ENCODE measurements at places on chromosomes 7 and 10. TPM values are rescaled to one million over a fixed set of nuclear protein-coding genes. Genes with fewer than 3 reads are reported as not detected.

BCL7B gene
- 88.9 TPM for polyA plus RNA-seq

MYL10 gene
- polyA plus RNA-seq, result not detected

CPA2 gene
- polyA plus RNA-seq, result 1.1 TPM

POM121C gene
- polyA plus RNA-seq, result 36.5 TPM

PRKCQ gene
- 2.9 TPM for polyA plus RNA-seq

DNA sequence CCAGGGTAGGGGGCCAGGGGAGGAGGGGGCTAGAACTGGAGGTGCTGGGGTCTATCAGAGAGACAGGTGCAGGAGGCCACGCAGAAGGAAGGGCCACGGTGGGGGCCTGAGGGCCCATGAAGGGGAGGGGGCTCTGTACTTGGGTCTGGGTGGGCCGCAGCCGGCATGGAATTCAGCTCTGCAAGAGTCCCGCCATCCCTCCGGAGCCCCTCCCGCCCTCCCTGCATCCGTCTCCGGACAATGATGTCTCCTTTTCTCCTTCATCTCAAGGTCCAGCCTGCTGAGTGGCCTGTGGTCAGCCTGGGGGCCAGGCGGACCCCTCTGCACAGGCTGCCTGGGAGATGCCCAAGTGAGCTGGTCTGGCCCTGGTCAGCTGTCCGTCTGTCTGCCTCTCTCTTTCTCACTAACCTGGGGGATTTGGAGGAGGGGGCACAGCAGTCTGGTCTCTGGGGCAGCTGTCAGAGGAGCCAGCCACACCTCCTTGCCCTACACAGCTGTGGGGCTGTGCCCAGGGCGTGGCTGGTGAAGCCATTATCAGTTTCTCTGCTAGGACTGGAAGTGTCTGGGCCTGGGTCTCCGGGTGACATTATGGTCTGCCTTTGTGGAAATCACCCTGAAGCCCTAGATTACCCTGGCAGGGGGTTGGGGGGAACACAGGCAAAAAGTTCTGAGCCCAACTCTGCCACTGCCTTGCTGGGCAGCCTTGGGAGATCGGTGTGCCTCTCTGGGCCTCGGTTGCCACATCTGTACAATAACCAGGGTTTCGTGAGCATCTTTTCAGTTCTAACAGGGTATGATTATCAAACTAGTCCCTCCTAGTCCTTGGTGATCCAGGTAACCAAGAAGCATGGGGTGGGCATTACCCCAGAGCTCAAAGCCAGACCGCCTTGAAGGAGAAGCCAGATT, 19.0 kb upstream of the HSPB1 start:
- no peak for DNase-seq

GRCh38 chr10:78896159-78896928, 172.4 kb upstream of the ZMIZ1 start:
- DNase-seq, result no peak

- no peak for DNase-seq
Measured at GRCh38 chr7:132345543-132346129, 230.6 kb downstream of the PLXNA4 start.

DNA sequence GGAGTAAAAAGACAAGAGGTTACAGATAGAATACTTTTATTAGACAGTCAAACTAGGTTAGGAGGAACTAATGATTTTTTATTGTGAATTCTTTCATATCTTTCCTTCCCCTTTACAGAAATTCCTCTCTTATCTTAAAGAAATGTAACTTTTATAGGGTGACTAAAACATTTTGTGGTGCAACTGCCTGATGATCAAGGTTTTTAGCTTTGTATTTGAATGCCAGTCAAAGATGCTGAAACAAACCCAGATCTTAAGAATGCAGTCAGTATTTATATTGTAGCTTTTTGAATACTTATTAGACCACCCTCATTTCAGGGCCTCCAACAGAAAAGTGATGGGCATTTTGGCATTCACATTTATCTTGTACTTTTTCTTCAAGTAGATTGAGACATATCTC, 27.4 kb downstream of the TAX1BP1 start:
- no peak for DNase-seq

- no peak for DNase-seq
Measured at GRCh38 chr10:20457649-20458048, 439.5 kb downstream of the NEBL start.

DNA sequence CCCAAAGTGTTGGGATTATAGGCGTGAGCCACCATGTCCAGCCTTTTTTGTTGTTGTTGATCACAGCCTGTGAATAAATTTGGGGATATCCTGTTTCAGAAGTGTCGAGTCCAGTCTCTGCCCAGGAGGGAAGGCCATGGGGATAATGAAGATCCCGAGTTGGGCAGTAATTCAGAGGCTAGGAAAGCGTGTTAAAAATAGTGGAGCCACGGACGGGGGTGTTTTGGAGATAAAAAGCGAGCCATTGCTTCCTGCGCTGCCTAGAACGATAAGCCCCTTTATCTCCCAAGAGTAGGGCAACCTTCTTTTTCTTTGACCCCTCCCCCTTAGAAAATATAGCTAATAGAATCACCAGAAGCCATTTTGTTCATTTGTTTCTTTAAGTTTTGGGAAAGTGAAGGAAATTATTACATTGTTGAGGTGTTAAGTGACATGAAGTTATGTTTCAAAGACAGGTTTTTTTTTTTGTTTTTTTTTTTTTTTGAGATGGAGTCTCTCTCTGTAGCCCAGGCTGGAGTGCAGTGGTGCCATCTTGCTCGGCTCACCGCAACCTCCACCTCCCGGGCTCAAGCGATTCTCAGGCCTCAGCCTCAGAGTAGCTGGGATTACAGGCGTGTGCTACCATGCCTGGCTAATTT, 43.3 kb downstream of the IL15RA start:
- DNase-seq, result no peak

DNA sequence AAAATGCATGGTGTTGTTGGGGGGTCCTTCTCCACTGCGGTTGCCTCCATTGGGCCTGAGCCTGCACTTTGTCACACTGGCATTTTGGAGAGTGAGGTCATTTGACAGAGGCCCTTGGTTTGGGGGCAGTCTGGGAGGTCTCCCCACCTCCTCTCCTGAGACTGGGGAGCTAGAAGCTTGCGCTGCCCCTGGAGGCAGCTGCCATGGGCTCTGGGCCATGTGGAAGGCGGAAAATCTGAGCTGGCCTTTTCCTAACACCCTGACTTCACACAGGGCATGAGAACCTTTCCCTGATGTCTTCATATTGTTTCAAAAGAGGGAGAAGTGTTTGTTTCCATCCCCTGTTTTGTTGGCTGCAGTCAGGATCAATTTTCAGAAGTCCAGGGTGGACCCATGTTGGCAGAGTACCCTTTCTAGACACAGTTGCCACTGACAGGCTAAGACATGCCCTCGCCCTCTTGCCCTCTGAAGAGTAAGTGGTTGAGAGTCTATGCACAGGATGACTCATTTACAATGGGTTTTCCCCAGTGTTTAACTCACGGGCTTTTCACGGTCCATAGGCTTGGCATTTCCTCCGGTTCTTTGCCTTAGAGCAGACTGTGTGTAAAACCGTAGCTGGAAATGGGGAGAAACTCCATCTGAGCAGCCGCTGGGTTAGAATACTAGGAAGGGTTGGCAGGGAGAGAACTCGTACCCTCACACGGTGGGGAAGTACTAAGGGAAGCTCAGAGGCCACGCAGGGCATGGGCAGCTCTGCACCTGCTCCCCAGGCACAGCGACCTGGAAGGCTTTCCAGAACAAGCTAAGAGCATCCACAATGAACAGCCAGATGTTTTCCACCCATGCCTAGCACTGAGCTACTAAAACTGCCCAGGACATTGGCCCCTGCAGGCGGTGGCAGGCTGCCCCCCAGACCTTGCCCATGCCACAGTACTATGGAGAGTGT, 655.0 kb downstream of the SDK1 start:
- DNase-seq, result no peak

DNA sequence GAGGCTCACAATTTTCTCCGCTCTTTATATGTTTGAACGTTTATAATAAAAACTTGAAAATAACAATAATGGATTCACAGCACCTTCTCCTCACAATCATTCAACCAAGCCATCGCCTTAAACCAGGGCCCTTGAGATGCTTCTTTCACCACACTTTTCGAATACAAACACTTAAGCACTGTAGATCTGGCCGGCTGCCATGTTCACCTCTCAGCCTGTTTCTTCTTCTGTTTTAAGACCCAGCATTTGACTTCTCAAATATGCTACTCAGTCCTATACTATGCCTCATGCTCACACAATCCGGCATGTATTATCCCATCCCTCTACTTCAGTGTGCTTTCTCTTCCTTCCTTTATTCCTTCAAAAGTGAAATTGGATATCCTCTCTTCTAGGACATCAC, 280.6 kb downstream of the TFEC start:
- DNase-seq, result no peak

DNA sequence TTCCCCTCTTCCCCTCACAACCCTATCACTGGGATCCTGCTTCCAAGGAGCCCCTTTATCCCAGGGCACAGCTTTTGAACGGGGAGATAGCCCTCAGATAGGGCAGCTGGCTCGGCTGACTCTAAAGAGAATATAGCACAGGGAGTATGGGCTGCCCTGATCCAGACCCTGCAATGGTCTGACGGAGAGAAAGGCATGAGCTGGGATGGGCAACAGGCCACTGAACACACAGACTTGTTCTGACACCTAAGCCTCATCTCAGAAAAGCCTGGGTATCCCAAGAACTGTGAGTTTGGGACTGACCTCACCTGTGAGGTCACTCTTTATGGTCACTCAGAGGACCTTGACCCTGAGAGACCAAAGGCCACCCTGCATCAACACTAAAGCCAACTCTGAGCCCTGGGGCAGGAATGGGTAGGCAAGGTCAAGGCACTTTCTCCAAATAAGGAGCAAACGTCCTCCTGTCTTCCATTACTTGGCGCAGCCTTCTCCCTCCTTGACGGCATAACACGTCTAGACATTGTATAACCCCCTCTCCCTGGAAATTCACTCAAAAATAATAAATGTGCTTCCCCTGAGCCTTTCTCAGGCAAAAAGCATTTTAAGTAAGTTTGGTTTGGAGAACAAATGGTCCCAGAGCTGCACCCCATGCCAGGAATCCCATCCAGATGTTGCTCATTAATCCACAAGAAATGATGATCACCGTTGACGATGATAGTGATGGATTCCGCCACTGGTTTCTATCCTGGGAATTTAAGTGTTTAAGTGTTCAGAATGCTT, 8.2 kb upstream of the LRRC18 start:
- DNase-seq, result no peak
